ENCODE measurements at places on chromosomes 12 and 14.

DNA sequence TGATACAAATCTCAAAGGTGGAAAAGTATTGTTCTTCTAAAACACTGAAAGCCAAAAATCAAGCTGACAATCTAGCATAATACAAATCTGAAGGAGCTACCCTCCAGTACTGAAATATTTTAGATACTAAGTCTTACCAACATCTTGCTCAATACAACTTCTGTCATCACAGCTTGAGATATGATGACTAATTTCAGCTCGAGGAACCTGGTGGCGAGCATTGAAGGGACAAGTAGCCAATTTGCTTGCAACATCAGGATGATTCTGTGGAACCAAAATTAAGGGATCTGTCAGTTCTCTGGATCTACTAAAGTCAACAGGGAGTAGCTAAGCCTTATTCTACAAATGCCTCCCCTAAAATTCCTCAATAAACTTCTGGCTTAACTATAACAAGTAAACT, 10.4 kb downstream of the GTSF1 start:
- peak; percentile 95 for DNase-seq

- DNase-seq: peak; percentile 18
Observed at GRCh38 chr12:41264281-41264680, 76.2 kb downstream of the PDZRN4 start.

GRCh38 chr12:82981150-82981549, 294.4 kb downstream of the TMTC2 start:
- no peak for DNase-seq

- DNase-seq: peak; percentile 40
Observed at GRCh38 chr14:58826845-58827686, 189.3 kb downstream of the DACT1 start.

DNA sequence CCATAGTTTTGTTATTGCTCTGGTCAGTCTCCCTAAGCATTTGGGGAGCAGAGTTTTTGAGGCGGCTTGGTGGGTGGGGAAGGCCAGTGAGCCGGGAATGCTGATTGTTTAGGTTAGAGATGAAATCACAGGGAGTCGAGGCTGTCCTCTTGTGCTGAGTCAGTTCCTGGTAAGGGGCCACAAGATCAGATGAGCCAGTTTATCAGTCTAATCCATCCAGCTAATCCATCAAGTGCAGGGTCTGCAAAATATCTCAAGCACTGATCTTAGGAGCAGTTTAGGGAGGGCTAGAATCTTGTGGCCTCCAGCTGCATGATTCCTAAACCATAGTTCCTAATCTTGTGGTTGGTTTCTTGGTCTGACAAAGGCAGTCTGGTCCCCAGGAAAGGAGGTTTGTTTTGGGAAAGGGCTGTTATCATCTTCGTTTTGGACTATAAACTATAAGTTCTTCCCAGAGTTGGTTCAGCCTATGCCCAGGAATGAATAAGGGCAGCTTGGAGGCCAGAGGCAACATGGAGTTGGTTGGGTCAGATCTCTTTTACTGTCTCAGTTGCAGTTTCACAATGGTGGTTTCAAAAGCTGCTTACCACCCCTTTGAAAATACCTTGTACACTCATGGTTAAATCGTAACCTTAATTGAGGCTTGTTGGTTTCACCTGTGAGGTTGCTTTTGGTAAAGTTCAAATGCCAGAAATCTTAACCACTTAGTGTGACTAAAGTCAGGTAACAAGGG, 33.6 kb upstream of the HIGD1C start:
- DNase-seq: no peak

DNA sequence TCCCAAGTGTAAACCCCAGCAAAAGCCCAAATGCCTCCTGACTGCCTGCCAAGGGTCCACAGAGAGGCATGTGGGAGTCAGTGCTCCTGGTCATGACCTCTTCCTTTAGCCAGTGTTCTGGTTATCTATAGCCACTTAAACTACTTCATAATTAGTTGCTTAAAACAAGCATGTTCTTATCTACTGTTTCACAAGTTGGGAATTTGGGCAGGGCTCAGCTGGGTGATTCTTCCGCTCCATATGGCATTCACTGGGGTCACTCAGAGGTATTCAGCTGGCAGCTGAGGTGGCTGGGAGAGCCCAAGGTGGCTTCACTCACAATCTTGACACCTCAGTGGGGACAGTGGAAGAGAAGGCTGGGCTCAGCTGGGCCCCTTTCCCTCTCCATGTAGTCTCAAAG, 184.0 kb upstream of the RGS6 start:
- DNase-seq: no peak

DNA sequence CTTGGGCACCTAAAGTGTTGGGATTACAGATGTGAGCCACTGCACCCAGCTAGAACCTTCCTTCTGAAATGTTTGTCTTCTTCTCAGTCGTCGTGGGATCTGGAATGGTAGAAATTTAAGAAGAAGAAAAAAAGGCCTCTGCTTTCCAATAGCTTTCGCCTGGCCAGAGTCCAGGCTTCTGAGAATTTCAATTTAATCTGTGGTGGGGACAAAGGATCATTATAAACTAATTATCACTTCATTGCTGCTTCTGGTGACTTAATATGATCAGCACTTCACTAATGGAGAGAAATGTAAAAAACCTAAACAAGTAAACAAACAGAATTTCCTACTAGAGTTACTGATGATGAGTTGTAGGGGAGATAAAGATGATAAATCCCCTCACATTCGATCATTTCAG, 51.3 kb downstream of the CFAP251 start:
- DNase-seq: no peak

Data from suppressor macrophage treated with lipopolysaccharide for 1 hour (primary cell).